NCI-H524 treated with DMSO at 0.1 percent for 48 hours (cell line): ENCODE measurements at places on chromosomes 3 and 15.

- no peak for DNase-seq
Observed at GRCh38 chr3:65633018-65633638, 405.6 kb downstream of the MAGI1 start.

DNA sequence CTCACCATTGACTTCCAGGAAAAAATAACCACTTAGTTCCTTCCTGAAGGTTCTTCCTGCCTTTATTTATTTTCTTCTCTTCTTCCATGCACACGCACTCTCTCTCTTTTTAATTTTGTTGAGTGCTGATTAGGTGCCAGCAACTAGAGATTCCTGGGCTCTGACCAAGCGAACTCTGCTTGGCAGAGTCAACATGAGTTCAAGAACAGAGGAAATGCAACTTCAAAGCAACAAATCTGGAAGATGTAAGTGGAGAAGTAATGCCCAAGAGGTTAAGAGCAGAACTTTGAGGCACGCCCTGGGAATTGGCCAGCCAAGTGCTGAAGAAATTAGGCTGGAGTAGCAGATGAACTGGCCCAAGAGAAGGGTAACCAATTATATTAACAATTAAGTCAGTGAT lies 8.5 kb downstream of the ERC2 start:
- no peak for DNase-seq

DNA sequence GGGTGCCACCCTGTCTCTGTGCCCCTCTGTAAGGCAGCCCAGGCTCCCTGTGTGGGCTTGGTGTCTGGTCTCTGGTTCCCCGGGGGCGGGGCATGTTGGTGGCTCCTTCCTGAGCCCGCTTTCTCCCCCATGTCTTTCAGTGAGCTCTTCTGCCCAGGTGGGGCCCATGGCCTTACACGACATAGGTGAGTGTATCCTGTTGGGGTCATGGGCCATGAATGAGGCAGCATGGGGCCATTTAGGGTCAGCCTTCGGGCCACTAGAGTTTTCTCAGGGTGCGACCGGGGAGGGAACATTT lies 195.1 kb downstream of the UBE3A start:
- no peak for DNase-seq

GRCh38 chr3:127808197-127808596 lies 14.1 kb downstream of the MGLL start:
- no peak for DNase-seq

DNA sequence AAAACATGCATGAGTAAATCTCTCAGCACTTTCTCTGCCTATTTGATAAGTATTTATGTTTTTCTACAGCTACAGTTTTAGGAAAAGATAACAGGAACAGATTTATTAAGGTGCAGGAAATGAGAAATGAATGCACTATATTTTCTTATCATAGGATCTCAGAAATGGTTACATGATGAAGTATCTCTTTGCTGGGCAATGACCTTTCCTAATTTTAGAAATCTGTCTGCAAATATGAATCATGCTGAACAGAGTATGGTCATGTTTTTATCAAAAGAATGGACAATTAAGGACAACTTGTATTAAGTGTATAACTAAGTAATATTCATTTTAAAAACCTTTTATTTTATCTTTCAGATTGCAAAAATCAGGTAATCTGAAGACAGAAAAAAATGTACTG lies 53.8 kb upstream of the SPPL2A start:
- no peak for DNase-seq

GRCh38 chr15:63166219-63166618 lies 8.9 kb upstream of the RPS27L start:
- DNase-seq = no peak

GRCh38 chr3:44340058-44340395 lies 1.5 kb downstream of the TCAIM start:
- no peak for DNase-seq

- no peak for DNase-seq
Observed at GRCh38 chr3:152556731-152557254, 278.1 kb upstream of the P2RY1 start.

- no peak for DNase-seq
Observed at GRCh38 chr3:79016587-79017376, 751.0 kb downstream of the ROBO1 start.

GRCh38 chr3:156206157-156206556 lies 85.8 kb downstream of the KCNAB1 start:
- DNase-seq = no peak

GRCh38 chr15:58717357-58717756 lies 32.1 kb downstream of the ADAM10 start:
- no peak for DNase-seq

- no peak for DNase-seq
Observed at GRCh38 chr3:120404876-120405275, 45.9 kb downstream of the FSTL1 start.

GRCh38 chr15:22872936-22873701 lies 34.7 kb downstream of the NIPA2 start:
- DNase-seq = no peak

GRCh38 chr15:56369234-56369633 lies 4.0 kb downstream of the TEX9 start:
- no peak for DNase-seq

- DNase-seq = no peak
Observed at GRCh38 chr15:31511707-31512310, 185.2 kb downstream of the KLF13 start.

DNA sequence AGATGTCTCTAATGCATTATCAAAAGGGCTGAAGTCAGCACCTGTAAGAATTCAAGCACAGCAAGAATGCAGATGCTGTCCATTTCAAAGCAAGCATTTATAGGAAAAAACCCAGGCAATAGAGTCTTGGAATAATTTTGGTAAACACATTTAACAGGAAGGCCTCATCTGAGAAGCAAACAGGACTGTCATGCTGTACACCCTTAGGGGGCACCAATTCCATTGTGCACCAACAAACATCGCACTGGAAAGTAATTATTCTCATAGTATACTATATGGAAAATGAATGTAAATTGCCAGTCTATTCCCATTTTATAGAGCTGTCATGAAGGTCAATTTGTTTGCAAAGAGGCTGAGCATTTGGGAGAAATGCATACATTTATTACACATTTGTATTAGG lies 247.3 kb upstream of the SUCLG2 start:
- DNase-seq = no peak

DNA sequence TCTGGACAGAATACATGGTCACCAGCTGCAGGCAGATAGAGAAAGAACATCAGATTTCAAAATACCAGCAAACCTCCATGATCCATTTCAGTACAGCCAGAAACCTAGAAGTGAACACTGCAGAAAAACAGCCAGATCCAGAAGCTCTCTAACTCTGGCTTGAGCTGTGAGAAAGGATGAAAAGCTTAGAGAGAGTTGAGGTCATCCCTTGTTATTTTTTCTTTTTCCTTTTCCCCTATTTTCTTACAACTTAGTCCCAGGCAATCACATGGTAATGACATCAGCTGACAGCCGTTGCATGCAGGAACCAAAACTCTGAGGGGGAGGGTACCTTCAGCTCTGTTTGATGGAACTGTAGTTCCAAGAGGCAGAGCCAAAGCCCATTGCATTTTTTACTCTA lies 113.2 kb downstream of the TCF12 start:
- DNase-seq = no peak

GRCh38 chr3:26118165-26118564 lies 328.3 kb downstream of the OXSM start:
- DNase-seq = no peak

- DNase-seq = no peak
Observed at GRCh38 chr3:52403955-52404354, 40.9 kb downstream of the SEMA3G start.

DNA sequence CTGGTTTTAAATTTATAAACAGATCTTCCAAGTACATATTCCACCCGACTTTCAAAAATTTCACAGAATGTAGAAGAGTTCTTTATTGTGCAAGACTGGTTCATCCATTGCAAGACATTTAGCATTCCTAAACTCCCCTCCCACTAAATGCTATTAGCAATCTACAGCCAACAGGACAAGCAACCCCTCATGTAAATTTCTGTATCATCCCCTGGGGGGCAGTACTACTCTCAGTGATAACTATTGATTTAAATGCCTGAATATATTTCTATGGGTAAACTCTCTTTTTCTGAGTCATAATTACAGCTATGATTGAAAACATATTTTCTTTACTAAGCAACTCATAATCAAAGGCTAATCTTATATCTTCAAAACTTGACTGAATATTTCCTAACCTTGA lies 10.7 kb upstream of the SLC15A2 start:
- no peak for DNase-seq

- DNase-seq = no peak
Observed at GRCh38 chr3:171044835-171045793, 18.6 kb upstream of the SLC2A2 start.

DNA sequence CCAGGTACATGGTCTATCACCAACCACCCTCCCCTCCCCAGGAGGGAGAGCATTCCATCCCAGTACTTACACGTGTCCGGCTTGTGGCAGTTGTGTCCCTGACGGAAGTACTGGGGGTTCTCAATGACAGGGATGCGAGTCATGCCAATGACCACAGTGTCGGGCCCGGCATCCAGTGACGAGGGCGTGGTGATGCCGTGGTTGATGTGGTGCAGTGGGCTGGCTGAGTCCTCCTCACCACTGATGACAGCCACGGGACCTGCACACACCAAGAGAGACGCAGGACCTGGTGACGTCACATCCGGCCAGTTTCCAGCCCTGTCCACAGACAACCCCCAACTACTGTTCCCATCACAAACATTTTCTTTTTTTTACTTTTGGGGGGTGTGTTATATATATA lies 223.8 kb downstream of the NTRK3 start:
- no peak for DNase-seq

GRCh38 chr3:55771503-55771902 lies 284.4 kb upstream of the WNT5A start:
- no peak for DNase-seq

DNA sequence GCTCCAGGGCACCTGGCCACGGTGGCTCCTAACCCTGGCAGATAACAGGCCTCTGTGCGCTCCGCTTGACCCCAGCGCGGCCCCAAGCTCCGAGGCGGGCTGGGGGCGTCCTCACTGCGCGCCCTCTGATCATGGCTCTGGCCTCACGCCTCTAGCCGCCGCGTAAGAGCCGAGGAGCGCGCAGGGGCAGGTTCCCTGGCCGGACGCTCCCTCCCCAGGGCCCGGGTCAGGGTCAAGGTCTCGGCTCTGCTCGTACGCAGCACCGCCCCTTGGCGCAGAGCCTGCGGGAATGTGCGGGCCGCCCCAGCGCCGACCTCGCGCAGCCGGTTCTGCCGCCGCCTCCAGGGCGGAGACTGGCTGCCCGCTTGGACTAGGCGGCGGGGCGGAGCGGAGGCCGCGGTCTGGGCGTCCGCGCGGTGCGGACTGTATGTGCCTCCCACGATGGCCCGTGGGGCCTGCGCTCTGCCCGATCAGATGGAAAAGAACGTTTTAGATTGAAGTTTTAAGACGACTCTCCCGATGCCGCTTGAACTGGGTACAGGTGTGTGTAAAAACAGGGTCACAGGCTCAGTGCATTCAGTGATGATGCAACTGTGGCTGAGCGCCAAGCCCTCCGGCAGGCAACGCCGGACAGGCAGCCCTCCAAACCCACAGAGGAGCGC lies 40.8 kb downstream of the CHST14 start:
- no peak for DNase-seq

GRCh38 chr3:30282154-30282696 lies 324.2 kb upstream of the TGFBR2 start:
- no peak for DNase-seq

DNA sequence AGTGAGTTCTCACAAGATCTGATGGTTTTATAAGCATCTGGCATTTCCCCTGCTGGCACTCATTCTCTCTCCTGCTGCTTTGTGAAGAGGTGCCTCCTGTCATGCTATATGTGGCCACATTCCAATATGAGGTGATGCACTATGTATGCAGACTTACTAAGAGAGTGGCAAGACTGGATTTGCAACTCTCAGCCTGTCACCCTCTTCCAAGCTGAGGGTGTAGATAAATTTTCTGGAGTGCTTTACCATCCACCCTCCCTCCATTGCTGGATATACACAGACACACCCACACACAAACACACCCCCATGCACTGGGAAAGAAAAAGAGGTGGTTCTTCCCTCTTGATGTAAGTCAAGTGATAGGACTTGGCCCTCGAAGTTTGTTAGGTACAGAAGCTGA lies 30.2 kb upstream of the CHMP2B start:
- DNase-seq = no peak

GRCh38 chr15:65066001-65066634 lies 1.7 kb downstream of the RASL12 start:
- no peak for DNase-seq

GRCh38 chr3:4313606-4314293 lies 10.6 kb downstream of the SETMAR start:
- no peak for DNase-seq

- DNase-seq = no peak
Observed at GRCh38 chr15:76930831-76931396, 635 bp upstream of the RCN2 start.

DNA sequence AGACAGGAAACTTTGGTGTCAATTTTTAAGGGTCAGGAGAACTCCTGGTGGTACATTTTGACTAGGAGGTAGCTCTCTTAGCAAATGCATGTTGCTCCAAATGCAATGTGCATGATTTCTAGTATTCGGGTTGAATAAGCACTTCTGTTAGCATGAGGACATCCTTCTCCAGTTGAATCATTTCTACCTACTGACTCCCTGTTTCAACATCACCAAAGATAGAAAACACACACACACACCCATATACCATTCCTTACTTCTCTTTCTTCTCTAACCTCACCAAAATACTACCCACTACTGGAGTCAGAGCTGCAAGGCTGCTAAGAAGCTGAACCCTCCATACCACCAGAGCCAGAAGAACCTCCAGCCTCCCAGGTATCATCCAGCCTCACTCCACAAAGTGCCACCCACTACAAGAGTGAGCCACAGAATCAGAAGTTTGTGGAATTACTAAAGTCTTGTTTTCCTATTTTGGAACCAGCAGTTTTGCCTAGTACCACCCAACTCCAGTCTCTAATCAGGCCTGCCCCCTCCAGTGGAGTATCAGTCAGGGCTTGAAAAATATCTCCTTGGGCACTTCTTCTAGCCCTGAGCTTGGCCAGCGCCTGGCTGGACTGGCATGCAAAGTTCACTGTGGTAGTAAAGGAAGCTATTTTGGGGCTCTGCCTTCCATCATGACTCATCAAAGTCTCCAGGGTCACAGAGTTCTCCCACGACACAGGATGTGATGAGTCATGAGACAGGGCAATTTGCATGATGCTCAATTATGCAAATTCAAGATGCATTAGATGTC lies 110.3 kb downstream of the CYP19A1 start:
- no peak for DNase-seq

DNA sequence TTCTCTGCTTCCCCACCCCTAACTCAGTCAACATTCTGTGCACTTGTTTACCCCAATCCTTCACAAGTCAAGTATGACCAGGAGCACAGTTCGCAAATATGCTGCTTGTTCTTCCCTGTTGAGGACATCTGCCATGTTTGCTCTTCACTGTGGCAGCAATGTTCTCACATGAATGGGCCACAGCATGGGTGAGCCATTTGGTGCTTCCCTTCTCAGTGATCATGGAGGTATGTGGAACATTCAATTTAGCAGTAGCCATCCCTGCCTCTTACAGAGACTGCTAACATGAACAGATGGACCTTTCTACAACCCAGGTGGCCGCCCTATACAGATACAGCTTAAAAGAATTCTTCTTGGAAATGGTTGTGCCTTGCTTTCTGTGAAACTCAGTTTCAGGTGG lies 660.1 kb upstream of the SGO1 start:
- no peak for DNase-seq

- no peak for DNase-seq
Observed at GRCh38 chr15:33698126-33698525, 270.2 kb upstream of the CHRM5 start.
